AG09319 (cell line): ENCODE measurements at places on chromosomes 2 and 18.
A peak's percentile ranks its signal among the peaks of the same experiment; 100 is the strongest.

- peak; percentile 8 for DNase-seq
These were observed 160.3 kb downstream of the INO80D start for GRCh38 chr2:205925373-205926337.

GRCh38 chr2:235432741-235433520, 60.9 kb upstream of the AGAP1 start:
- DNase-seq = no peak

DNA sequence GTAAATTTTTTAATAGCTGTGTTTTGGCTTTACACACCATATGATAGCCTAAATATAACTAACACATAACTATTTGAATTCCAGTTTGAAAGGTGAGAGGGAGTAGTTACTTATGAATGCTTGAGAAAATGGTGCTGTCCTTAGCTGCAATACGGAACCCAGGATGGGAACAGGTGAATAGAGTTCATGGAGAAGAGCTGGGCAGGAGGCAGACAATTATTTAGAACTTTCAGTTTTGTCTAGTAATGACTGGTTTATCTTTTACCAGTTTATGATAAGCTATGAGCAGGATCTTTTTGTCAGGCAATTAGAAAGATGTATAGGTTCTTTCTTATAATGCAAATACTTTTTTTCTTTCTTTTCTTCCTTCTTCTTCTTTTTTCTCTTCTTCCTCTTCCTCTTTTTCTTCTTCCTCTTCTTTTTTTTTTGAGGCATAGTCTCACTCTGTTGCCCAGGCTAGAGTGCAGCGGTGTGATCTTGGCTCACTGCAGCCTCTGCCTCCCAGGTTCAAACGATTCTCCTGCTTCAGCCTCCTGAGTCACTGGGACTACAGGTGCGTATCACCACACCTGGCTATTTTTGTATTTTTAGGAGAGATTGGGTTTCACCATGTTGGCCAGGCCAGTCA, 25.9 kb downstream of the UBR3 start:
- no peak for DNase-seq

- no peak for DNase-seq
These were observed 819 bp downstream of the TGIF1 start for GRCh38 chr18:3450799-3451182.

GRCh38 chr2:262117-262516, 1.7 kb downstream of the SH3YL1 start:
- no peak for DNase-seq

GRCh38 chr18:77911971-77912605, 662.4 kb downstream of the GALR1 start:
- DNase-seq = no peak

GRCh38 chr2:25065768-25066167, 23.9 kb downstream of the EFR3B start:
- DNase-seq = no peak

DNA sequence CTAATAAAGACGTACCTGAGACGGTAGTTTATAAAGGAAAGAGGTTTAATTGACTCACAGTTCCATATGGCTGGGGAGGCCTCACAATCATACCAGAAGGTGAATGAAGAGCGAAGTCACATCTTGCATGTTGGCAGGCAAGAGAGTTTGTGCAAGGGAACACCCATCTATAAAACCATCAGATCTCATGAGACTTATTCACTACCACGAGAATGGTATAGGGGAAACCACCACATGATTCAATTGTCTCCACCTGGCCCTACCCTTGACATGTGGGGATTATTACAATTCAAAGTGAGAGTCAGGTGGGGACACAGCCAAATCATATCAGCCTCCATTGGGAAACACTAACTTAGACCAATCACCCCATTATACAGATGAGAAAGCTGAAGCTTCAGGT, 81.4 kb downstream of the SKA1 start:
- DNase-seq = no peak

DNA sequence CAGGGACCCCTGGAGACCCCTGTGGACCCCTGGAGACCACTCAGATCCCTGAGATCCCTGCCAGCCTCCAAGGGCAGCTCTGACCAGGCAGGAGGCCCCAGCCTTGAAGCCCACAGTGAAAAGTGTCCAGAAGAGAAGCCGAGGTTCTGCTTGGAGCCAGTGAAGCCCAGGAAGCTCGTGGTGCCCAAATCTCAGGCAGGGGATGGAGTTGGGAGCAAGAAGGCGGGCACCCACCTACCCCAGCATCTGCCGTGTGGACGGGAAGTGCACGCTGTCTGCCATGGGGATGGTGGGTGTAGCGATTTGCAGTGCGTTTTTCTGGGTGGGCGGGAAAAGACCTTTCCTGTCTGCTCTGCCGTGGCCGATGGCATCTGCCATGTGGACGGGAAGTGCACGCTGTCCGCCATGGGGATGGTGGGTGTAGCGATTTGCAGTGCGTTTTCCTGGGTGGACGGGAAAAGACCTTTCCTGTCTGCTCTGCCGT, 120.6 kb upstream of the CTDP1 start:
- no peak for DNase-seq

DNA sequence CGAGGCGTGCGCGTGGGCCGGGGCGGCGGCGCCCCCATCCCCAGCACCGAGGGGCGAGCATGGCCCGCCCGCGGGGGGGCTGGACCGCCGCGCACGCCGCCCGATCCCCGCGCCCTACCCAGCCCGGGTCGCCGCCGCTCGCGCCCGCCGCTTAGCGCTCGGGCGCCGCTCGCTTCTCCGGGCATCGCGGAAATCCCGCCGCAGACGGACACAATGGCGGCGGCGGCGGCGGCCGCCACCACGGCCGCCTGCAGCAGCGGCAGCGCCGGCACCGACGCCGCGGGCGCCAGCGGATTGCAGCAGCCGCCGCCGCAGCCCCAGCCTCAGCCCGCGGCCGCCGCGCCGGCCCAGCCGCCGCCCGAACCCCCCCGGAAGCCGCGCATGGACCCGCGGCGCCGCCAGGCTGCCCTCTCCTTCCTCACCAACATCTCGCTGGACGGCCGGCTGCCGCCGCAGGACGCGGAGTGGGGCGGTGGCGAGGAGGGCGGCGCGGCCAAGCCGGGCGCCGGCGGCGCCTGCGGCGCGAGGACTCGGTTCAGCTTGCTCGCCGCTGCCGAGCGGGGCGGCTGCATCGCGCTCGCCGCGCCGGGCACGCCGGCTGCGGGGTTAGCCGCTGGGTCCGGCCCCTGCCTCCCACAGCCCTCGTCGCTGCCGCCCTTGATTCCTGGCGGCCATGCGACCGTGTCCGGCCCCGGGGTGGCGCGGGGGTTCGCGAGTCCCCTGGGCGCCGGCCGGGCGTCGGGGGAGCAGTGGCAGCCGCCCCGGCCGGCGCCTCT, 453 bp downstream of the CABLES1 start:
- no peak for DNase-seq

DNA sequence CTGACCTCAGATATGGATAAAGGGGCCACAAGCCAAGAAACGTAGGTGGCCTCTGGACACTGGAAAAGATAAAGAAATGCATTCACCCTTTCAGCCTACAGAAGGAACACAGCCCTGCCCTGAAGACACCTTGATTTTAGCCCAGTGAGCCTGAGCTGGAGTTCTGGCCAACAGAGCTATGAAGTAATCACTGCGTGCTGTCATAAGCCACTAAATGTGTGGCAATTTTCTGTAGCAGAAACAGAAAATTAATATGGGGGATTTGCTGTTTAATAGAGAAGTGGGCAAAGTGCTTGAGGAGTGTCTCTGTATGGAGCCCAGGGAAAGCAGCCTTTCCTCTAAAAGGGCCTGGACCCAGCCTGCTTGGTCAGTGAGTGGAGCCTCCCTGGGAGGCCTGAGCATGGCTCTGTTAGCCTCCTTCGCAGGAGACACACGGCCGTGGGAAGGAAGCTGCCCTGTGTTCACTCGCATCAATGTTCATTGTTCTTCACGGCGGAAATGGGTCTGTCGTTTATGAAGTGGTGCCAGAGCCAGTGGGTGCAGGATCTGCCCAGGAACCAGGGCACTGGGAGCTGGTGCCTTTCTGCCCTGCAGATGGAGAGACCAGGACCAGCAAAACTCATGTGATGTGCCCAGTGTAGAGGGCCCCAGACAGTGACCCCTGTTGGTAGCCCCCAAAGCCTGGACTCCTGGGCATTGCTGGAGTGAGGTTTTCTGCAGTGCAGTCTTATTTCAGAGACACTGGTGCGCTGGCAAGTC, 268.9 kb downstream of the NDUFA10 start:
- DNase-seq = no peak

- DNase-seq = no peak
These were observed 279.7 kb upstream of the TRIB2 start for GRCh38 chr2:12436935-12437561.

DNA sequence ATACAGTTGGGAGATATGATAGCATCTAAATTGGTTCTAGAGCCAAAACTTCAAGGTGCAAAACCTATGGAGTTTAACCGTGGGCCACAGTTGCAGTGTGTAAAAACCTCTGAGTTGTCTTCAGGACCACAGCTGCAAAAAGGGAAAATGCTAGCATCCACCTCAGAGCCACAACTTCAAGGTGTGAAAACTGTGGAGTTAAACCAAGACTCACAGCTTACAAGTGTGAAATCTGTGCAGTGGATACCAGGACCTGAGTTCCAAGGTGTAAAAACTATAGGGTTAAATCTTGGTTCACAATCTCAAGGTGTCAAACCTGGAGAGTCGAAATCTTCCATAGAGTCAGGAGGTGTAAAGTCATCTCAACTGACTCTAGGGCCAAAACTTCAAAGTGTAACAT, 10.4 kb upstream of the ZNF512 start:
- DNase-seq = no peak

DNA sequence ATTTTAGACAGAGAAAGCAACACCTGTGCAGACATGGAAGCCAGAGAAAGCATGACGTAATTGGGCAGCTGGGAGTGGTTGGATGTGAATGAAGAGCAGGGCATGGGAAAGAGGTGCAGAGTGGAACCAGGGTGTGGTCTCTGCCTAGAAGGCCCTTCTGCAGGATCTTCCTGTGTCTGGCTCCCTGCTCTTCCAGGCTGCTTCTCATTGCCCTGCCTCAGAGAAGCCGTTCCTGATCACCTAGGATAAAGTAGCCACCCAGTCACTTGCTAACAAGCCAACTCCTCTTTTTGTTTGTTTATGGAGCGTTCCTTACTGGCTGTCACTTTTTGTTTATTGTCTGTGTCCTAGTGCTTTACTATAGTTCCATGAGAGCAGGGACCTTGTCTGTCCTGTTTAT, 28.5 kb downstream of the GALNT1 start:
- no peak for DNase-seq

DNA sequence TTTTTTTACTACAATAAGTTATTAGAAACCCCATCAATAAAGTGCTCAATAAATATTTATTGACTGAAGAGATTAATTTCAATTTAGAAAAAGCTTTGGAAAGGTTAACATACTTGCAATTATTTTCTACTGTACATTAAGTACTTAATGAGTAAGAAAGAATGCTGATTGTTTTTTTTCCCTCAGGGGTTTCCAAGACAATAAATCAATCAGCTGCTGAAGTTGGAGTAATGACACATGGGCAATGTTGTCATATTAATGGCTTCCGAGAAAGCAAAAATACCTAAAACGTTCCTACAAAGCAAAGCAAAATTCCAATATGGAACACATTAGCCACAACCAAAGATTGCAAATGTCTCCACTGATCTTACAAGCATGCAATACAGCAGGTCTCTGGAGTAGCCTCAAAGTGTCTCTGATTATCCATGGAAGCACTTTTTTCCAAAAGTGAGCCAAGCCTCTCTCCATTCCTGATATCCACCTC, 66.7 kb downstream of the ZC3H6 start:
- no peak for DNase-seq

DNA sequence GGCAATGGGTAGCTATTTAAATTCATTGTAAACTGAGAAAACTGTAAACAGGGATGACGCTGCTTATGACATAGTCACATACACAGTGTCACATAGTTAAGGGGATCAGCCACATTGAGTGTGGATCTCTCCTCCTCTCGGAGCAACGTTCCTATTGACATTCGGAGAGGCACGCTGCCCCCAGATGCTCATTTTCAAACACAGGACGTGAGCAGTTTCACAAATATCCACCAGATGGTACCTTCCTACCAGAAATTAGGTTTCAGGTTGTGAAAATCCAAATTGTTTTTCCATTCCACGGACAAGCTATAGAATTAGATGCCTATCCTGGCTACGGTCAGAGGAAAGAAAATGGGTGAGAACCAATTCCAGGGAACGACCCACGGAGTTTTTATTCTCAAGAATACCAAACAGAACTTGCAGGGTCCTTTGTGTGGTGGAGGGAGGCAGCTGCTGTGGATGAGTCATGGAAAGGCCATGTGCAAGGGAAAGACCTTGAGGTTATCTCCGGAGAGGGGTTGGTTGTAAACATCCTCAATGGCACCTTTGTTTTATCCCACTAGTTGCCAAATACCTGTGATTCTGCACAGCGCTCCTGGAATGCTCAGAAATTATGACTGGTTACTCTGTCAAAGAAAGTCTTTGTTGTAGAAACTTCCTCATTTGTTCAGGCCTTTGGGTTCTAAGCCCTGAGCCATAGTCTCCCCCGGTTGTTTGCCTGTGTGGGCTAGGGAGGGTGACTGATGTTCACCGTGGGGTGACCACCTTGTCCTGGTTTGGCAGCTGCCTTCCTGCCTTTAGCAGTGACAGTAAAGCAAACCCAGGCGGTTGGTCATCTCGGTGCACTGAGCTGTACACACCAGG, 88.0 kb downstream of the ACTR3 start:
- DNase-seq = no peak

DNA sequence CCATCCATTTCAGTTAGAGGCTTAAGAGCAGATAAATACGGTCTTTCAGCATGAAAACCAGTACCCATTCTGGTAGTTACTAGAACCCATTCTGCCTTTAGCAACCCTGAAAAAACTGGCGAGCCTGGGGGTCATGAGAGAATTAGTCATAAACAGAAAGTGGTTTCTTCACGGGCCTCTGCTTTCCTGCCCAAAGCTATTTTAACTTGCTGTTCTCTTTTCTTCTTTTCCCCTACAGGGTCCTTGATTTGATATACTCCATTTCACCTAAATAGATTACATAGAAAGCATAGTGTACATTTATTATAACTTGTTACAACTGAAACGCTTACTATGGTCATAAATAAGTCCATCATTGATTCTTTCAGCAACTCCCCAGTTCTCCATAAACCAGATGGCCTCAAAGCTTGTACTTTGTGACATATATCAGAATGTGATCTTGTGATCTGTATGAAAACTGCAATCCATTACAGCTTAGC, 48.3 kb downstream of the WDFY1 start:
- DNase-seq = no peak

DNA sequence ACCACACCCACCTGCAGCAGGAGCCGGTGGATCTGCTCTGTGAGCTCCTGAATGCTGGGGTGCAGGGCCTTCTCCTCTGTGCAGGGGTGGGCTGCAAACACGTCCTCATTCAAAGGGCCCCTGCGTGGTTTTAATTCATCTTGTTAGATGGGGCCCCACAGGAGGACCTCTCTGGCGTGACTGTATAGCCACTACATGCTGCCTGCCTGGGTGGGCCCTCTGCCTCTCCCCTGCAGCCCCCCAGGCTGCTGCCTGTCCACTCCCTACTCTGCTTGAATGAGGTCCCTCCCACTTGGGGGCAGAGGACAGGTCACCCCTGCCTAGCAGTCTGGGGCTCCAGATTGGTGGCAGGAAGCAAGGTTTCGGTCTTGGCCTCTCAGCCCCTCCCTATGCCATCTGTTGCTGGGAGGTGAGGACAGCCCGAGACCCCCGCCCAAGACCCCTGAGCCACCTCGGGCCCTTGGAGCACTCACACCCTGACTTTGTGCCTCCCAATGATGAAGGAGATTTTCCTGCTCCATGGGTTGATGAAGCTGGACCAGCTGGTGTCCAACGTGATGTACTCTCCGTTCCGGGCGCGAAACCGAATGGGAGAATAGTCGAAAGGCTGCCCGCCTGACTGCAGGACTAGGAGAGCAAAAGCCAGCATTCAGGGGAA, 22.0 kb upstream of the HES6 start:
- no peak for DNase-seq
